ENCODE measurements at places on chromosomes 2 and 18.

DNA sequence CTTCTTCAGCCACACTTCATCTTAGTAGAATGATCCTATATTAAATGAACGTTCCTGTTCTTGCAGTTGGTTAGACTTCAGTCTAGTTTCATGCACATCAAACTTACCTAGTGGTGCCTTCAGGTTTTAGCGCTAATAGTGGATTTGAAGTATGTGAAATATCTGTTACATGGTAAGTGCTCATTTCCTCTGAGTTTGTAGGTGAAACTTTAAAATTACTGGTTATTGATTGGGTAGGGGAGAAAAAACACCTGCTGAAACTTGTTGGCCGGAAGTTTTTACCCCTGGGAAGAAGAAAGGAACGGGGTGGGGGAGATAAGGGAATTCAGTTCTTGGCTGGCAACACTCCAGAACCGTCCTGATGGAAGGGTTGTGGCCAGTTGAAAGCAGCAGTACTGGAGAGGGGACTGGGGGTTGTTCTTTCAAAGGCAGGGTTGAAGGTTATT lies 112.8 kb downstream of the SPTBN1 start:
- DNase-seq, result no peak

DNA sequence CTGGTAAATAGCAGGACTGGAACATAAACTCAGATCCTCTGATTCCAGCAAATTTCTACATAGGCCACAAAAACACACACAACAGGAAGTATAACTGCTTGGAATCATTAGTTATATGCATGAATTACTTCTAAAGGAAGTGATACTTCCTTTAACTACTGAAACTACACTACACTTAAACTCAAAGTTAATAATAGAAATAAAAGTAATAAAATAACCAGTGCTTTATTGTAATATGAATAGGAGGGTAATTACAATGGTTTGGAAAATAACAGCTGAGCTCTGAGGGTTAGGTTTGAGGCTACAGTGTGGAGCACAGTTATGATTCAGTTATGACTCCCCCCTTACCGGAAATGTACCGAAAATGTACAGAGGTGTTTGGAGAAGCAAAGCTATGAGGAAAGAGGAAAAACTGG lies 18.5 kb upstream of the POLI start:
- no peak for DNase-seq

DNA sequence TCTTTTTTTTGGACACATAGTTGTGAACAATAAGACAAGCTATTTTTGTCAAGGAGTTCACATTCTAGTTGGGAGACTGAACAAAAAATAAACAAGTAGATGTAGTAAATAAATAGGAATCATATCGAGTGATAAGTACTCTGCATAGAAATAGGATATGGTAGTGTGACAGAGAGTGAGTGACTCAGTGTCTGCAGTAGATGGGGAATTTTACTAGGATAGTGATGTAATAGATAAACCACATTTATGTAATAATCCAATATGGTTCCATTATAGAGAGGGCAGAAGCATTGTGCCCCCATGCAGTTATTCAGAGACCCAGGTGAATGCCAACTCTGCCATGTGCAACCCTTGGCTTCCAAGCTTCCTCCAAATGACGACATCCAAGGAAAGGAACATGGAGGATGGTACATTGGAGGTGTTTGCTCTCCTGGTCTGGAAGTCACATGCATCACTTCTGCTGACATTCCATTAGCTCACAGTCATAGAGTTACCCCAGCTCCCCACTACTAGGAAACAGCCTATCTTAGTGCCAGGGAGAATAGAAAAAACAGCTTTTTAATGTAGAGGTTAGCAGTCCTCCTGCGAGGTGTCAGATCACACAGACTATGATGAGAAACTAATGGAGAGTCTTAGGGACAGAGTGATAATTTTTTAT lies 595.4 kb downstream of the NYAP2 start:
- no peak for DNase-seq

GRCh38 chr2:234451852-234452625 lies 44.8 kb downstream of the ARL4C start:
- DNase-seq, result no peak

- DNase-seq, result no peak
Observed at GRCh38 chr2:159946326-159946999, 116.0 kb downstream of the PLA2R1 start.

DNA sequence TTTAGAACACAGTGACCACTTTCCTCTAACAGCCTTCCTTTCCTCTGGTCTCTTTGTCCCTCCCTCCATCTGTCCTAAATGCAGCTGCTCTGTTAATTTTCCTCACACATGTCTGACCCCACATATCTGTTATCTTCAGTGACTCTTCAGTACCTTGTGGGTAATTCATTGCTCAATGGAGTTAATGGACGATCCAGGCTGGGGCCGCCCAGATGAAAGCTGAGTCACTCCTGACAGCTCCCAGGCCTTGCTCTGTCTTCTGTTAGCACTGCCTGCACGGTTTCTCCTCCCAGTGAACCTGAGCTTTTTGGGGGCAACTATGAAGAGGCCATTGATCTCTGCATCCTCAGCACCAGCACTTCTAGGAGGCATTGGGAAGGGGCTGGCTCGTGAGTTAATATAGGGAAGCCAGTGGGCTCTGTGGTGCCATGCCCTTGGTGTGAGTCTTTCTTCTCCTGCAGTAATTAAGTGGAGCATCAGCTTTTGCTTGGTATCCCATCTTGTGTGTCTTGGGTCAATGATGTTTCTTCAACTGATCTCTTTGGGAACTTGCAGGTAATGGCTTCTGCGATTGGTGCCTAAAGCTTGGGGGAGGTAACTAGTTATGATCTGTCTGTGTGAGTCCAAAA lies 67.3 kb downstream of the SNORC start:
- no peak for DNase-seq

- DNase-seq, result no peak
Observed at GRCh38 chr2:198917926-198918720, 539.6 kb downstream of the SATB2 start.

DNA sequence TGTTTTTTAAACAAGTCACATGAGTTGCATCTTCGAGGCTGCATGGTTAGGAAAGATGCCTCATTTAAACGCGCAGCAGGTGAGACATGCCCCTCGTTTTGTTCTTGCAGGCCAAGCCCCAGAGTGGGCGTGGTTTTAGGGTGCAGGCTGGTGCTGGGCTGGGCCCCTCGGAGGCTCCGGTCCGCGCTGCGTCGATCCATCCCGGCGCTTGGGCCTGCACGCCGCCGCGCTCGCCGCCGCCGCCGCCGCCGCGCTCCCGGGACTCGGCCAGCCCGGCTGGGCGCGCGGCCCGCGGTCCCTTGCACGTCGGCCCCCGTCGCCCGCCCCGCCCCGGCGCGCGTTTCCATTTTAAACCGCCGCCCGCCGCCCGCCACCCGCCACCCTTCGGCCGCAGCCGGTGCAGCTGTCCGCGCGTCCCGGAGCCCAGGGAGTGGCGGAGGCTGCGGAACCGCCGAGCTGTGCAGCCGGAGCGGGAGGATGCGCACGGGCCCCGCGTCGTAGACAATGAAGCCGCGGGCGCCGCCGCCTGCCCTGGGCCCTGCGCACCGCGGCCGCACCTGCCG lies 175.5 kb downstream of the AGAP1 start:
- no peak for DNase-seq

- DNase-seq, result no peak
Observed at GRCh38 chr18:59047321-59048047, 92.2 kb upstream of the SEC11C start.

GRCh38 chr2:179331061-179331460 lies 66.4 kb upstream of the SESTD1 start:
- DNase-seq, result no peak

DNA sequence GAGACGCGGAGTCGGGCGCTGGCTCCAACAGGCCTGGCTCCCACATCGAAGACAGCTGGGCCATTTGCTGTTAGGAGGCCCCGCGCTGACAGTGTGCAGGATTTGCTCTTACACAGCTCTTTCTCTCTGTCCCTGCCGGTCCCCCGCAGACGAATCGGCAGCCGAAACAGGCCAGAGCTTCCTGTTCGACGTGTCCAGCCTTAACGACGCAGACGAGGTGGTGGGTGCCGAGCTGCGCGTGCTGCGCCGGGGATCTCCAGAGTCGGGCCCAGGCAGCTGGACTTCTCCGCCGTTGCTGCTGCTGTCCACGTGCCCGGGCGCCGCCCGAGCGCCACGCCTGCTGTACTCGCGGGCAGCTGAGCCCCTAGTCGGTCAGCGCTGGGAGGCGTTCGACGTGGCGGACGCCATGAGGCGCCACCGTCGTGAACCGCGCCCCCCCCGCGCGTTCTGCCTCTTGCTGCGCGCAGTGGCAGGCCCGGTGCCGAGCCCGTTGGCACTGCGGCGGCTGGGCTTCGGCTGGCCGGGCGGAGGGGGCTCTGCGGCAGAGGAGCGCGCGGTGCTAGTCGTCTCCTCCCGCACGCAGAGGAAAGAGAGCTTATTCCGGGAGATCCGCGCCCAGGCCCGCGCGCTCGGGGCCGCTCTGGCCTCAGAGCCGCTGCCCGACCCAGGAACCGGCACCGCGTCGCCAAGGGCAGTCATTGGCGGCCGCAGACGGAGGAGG lies 3.5 kb downstream of the GDF7 start:
- DNase-seq, result no peak

DNA sequence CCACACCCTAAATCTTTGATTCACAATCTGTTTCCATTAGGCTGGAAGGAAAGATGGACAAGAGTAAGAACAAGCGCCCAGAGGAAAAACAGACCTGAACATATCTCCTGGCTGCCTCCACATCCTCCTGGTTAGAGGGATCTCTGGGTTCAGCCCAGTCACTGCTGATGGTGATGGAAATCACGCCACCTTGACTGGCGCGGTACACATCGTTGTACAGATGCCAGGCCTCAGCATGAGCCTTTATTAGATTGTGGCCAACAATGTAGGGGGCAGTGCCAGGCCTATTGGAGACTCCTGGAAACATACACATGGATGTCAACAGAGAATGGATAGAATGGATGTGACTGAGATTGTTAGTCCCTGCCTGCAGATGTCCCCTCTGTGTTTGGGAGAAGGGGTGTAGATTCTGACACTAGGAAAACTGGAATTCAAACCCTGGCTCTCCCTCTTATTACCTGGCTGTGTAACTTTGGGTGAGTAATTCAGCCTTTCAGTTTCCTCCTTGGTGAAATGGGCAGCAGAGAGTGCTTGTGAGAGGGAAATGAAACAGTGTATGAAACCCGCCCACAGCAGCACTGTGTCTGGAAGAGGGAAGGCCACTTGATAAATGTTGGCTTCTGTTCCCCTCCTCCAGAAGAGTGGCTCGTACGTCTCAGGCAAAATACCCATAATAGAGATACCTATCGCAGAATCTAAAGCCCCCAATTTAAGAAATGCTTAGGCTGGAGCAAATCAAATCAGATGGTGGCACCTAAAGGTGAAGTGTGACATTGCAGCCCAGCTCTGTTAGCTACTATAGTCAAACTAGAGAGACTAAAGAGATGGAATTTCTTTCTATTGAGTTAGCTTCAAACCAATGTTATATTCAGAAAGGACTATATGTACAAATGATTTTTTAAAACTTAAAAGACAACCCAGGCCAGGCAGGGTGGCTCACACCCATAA lies 36.2 kb downstream of the LCT start:
- DNase-seq, result no peak

DNA sequence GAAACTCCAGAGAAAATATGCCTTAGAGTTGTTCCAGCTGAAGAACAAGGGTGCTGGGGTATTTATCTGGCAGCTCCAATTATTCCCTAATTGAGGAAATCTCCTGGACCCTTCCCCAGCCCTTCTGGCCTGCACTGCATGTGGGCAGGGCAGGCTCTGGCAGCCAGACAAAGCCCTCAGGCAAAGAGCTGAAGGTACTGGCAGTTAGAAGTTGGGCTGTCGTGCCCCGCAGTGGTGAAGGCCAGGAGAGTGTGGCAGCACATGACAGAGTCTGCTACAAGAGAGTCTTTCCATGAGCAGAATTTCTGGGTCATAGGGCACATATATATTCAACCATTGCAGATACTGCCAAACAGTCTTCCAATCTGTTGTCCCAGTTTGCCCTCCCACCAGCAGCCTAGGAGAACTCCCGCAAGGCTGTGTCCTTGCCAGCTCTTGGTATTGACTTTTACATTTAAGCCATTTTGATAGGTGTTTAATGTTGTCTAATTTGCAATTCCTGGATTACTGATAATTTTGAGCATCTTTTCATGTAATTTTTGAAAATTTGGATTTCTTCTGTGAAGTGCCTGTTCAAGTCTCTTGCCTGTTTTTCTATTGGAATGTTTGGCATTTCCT lies 26.6 kb downstream of the ONECUT2 start:
- DNase-seq, result no peak

DNA sequence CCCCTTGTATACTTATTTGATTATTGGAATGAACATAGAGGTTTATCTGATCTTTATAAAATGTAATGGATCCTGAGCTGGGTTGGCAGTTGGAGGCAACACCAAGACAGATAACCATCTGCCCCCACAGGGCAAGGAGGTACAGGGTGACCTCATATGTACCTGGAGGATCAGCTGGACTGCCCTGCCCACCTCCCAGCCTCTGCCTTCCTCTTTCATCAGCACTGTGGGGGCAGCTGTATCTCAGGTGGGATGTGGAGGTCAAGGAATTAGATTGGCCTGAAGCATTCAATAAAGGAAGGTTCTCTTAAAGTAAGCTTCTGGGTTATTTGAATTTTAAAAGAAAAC lies 92.6 kb downstream of the LYPD6 start:
- DNase-seq, result no peak

DNA sequence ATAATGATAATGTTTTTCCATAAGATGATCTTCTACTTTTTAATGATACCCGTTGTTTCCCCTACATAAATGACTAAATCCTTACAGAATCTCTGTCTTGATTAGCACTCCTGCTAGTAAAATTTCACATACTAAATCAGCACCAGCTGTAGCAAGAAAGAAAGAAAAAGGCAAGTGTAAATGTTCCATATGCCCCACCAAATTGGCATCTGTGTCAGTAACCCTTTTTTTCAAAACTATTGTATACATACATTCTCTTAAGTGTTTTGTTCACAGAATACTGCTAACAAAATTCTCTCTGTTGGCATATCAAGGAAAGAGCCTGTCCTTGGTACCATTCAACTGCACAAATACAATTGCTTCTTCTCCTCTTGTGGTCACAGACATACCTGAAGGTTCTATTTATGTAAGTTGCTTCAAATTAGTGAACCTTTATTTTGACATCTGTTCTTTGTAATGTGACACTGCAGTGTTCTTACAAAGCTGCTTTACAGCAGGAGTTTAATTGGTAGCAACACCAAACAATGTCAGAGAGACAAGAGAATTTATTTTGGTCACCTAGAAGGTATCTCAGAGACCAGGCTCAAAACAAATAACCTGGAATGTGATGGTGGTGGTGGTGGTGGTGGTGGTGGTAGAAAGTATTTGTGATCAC lies 641.9 kb downstream of the ZEB2 start:
- no peak for DNase-seq

DNA sequence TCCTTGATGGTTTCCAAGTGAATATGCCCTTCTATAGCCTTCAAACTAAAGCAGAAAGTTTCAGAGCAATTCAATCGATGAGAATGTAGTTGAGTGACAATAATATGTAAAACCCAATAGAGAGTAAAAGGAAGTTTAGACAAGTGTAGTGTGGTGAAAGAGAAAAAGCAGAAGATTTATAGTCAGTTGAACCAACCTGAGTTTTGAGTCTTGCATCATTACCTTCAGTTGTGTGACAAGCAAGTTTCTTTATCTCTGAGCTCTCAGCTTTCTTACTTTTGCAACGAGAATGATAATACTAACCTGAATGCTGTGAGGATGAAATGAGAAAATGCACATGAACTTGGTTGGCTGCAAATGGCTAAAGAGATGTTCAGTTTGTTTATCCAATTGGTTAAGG lies 40.6 kb upstream of the TMEM247 start:
- DNase-seq, result no peak

GRCh38 chr2:169354244-169354643 lies 8.1 kb downstream of the LRP2 start:
- DNase-seq, result no peak
